Kidney capillary endothelial cell (primary cell): ENCODE measurements at places on chromosomes 12 and 14.

DNA sequence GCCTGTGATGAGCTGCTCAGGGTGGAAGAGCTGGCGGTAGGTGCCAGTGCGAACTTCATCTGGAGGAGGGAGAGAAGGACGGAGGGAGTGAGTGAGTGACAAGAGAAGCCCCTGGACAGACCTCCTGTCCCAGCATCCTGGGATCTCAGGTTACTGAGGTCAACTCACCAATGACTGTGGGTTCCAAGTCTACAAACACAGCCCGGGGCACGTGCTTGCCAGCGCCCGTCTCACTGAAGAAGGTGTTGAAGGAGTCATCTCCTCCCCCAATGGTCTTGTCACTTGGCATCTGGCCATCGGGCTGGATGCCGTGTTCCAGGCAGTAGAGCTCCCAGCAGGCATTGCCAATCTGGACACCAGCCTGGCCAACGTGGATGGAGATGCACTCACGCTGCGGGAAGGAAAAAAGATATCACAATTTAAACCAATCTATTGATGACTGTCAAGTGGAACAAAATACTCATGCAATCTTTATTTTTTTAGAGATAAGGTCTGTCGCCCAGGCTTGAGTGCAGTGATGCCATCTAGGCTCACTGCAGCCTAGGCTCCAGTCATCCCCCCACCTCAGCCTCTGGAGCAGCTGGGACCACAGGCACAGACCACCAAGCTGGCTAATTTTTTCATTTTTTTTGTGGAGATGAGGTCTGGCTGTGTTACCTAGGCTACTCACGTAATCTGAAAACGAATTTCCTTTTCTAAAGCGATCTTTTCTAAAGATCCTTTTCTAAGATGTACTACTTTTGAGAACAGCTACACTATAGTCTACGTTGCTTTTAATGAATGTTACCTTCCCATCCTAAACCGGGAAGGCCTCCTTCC lies 1.7 kb downstream of the TUBA1B start:
- DNase-seq, result no peak

DNA sequence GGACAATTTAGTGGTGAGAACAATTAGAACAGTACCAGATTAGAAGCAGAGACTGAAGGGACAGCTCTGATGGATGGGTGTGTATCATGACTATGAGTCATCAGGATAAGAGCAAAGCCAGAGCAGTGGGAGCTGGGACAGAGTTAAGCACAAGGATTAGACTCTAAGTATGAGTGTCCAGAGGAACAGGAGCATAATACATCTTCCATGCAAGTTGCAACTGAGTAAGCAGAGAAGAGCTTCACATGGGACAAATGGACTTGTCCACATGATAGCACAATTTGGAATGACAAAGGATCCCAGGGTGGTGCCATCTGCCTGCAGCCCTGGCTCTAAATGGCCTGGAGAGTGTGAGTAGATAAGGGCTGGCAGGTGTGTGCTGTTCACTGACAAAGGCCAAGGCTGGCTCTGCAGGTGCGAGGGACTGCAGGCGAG lies 226.4 kb upstream of the CAND1 start:
- no peak for DNase-seq

DNA sequence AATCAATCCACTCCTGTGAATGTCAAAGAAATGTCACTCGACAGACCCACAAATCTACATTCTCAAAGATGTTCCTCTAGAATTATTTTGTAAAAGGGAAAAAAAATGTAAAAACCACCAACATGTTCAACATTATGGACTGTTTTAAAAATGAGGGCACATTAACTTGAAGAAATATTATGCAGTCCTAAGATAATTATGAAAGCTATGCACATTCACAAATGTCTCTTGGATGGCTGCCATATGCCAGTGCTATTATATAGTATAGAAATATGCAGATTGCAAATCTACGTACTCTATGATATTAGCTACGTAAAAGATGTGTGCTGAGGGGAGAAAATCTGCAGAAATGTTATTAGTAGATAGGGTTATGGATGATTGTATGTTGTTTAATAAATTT lies 334.2 kb downstream of the BMP4 start:
- DNase-seq, result no peak

- peak; percentile 55 for DNase-seq
Observed at GRCh38 chr14:54902143-54902520, 494 bp downstream of the GCH1 start.

DNA sequence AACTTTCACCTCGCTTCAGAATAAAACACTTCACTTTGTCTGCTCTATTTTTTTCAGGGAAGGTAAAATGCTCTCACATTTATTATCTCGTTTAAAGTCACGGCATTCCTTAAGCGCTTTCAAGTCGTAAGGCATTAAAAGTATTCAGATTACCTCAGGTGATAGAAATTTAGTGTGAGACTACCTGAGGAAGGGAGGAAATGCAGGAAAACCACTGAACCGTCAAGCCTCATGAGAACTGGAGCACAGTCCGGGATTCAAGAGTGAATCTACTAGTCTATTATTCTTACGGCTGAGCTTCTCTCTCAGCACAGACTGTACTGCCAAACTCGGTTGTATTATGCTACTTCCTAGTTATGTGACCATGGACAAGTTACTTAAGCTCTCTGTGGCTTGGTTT lies 8.3 kb upstream of the PPFIBP1 start:
- no peak for DNase-seq

- no peak for DNase-seq
Observed at GRCh38 chr12:124165695-124166094, 129.2 kb upstream of the RFLNA start.

DNA sequence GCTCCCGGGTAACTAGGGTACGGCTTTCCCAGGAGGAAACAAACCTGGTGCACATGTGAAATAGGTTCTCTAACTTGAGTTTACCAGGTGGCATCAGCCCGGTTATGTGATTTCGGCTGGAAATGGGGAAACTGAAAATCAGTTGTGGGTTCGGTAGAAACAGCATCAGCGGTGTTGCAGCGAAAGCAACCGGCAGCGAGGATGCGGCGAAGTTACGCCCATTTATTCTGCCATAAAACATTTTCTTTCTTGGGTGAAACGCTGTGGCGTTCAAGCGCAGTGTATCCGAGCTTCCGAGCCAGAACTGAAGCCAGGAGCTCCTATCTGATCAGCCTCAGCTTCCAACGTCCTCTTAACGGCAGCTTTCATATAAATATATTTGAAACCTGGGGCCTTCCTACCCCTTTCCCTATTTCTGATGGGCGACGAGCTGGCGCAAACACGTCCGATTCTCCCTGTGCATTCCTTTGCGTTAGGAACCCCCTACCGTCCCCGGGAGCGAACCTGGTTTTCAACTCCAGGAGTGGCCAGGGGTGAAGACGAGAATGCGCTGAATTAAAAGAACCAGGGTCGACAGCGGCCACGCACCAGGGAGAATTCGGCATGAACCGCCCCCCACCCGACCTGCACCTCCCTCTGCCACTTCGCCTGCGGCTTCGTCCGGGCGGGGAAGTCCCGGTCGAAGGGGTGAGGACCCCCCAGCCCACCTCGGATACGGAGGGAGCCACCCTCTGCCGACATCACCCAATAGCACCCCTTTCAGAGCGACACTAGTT lies 1.6 kb downstream of the DPF3 start:
- DNase-seq, result peak; percentile 40

- no peak for DNase-seq
Observed at GRCh38 chr12:78118036-78118435, 287.3 kb downstream of the NAV3 start.

DNA sequence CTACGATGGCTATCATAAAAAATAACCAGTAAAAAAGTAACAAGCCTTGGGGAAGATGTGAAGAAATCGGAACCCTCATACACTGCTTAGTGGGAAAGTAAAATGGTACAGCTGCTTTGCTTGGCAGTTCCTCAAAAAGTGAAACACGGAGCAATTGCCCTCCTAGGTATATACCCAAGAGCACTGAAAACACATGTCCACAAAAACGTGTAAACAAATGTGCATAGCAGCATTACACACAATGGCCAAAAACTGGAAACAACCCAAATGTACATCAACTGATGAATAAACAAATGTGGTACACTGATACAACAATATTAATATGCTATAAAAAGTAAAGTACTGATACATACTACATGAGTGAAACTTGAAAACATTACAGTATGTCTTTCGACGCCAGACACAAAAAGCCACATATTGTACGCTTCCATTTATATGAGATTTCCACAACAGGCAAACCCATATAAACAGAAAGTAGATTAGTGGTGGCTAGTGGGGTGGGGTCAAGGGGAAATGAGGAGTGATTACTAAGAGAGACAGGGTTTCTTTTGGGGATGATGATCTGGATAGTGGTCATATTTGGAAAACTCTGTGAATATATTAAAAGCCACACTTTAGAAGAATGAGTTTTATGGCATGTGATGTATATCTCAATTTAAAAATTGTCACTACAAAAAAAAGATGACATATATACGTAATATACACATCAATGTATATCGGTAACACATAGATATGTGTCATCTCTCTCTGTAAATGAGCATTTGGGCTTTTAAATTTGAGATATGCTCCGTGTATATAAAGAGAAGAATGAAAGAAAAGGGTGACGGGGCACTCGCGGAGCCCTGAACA lies 996 bp downstream of the SLC41A2 start:
- no peak for DNase-seq

GRCh38 chr14:69424149-69424923 lies 25.8 kb downstream of the SLC39A9 start:
- DNase-seq, result no peak

DNA sequence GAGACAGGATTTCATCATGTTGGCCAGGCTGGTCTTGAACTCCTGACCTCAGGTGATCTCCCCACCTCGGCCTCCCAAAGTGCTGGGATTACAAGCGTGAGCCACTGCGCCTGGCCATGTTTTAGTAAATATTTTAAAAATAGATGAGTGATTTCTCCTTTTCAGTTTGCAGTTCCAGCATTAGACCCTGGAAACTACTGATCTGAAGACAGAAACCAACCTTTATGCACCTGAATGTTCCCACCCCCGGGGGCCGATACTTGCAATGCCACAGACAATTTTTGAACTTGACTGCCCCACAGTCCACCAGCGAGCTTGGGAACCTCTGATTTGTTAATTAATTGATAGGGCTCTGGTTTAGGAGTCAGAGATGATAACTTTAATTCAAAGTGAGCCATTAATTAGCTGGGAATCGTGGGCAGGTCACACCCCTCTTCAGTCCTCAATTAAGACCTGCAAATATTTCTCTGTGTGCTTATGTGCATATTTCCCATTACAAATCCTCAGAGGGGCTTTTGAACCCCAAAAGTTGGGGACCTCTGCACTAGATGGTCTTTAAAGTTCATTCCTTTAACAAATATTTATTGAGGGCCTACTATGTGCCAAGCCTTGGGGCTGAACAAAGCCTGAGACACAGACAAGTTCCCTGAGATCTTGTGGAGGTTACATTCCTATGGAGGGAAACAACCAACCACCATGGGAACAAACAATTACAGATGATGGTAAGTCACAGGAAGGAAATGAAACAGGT lies 4.1 kb upstream of the TMEM120B start:
- DNase-seq, result no peak

DNA sequence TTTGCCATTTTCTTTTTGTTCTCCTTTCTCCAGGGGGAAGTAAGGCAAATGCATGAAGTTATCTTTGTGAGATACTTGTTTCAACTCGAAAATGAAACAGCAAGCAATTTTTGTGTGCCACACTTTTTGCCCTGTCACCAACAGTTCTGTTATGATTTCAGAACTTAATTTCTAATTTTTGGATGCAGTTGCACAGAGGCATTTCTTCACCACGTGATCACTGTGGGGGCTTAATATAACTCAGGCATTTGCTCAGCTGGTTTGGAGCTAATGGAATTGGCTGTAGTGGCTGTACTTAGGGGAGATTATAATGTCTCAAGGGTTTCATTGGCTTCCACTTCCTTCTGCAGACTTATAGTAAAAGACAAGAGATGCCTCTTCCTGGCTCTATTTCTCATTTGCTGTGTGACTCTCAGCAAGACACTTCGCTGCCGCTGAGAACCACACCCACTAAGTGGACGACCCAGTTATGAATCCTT lies 452.4 kb downstream of the RAD51B start:
- DNase-seq, result no peak
